ENCODE measurements at places on chromosomes 2 and 18. TPM values are rescaled to one million over a fixed set of nuclear protein-coding genes. Genes with fewer than 3 reads are reported as not detected.

Gene UBE2F
- total RNA-seq = 38.8 TPM

Gene CENPA
- 1.7 TPM for total RNA-seq

Gene CABYR
- not detected for total RNA-seq

Gene SPATA3
- not detected for total RNA-seq

Gene TMEM247
- total RNA-seq = not detected

Gene ASPRV1
- 3.5 TPM for total RNA-seq

Gene TBR1
- total RNA-seq = not detected

Gene ITPRIPL1
- 4.3 TPM for total RNA-seq

Gene SCN1A
- not detected for total RNA-seq

Gene FBXO15
- 1.9 TPM for total RNA-seq

Gene SAG
- total RNA-seq = not detected

Gene SULT1C2
- not detected for total RNA-seq

Gene ALPG
- total RNA-seq = not detected

All from subcutaneous adipose tissue (tissue), 4 donors.